ENCODE measurements at places on chromosomes 16 and 17. TPM values are rescaled to one million over a fixed set of nuclear protein-coding genes. Genes with fewer than 3 reads are reported as not detected.

DNA sequence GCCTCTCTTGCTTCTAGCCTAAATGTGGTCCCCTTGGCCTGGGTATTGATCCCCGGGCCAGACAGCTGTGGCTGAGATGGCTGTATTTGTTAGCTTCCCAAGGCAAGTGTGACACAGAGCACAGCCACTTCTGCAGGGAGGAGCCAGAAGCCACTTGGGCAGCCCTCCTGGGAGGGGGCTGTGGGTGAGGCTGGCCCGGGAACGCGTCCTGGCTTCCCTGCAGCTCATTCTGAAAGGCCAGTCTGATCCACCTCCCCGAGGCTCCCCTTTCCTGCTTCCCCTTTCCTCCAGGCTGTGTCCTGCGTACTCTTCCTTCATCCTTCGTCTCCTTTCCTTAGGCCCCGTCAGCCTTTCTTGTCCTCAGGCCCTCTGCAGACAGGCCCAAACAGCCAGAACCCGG, 8.0 kb downstream of the SERPINF2 start:
- H3K36me3 ChIP-seq: no peaks in the 10 kb centered on the region
- no peak for DNase-seq
- no peaks in the 10 kb centered on the region for H3K27me3 ChIP-seq
- no peak overlapping the region for H3K4me3 ChIP-seq
- peaks cover 39% of the 10 kb centered on the region for H3K4me1 ChIP-seq

GRCh38 chr17:9968008-9968407, 62.9 kb upstream of the RCVRN start:
- H3K4me1 ChIP-seq: peaks cover 32% of the 10 kb centered on the region
- H3K27ac ChIP-seq: no peak overlapping the region
- DNase-seq: peak; percentile 33
- H3K4me3 ChIP-seq: no peak overlapping the region
- peaks cover 23% of the 10 kb centered on the region for H3K36me3 ChIP-seq

- H3K27me3 ChIP-seq: no peaks in the 10 kb centered on the region
- H3K27ac ChIP-seq: no peak overlapping the region
- H3K4me1 ChIP-seq: peaks cover 76% of the 10 kb centered on the region
- no peak for DNase-seq
- no peaks in the 10 kb centered on the region for H3K36me3 ChIP-seq
These were observed 4.0 kb downstream of the SLC43A2 start for GRCh38 chr17:1624650-1625049.

- H3K27me3 ChIP-seq: no peaks in the 10 kb centered on the region
- no peaks in the 10 kb centered on the region for H3K4me1 ChIP-seq
- no peak overlapping the region for H3K27ac ChIP-seq
These were observed 12.6 kb upstream of the GFOD2 start for GRCh38 chr16:67731753-67732095.

DNA sequence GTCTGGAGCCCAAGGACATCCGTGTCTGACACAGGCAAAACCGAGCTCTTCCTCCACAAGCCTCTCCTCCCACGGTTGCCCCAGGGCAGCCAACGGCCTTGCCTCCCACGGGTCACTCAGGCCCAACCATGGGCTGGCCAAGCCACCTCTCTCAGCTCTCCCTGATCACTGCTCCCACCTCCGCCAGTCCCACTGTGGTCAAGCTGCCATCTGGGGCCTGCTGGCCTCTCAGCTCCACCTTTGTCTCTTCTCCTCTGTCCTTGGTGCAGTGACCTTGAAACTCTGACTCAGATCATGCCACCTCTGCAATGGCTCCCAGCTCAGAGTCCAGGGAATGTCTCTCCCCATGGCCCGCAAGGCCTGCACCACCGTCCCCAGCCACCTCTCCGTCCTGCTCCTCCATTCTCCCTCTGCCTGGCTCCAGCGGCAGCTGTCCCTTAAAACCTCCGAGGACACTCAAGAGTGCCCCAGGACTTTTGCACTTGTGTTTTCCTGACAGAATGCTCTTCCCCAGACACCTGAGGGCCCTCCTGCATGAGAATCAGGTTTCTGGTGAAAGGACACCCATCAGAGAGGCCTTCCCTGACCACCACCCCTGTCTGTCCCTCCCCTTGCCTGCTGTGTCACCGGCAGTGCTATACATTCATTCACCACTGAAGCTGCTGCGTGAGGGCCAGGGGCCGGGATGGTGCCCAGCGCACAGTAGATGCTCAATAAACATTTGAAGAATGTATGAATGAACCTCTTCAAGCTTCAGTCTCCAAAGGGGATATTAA, 19.3 kb downstream of the PEMT start:
- H3K4me3 ChIP-seq: no peak overlapping the region
- no peaks in the 10 kb centered on the region for H3K27me3 ChIP-seq
- H3K36me3 ChIP-seq: no peaks in the 10 kb centered on the region
- no peak for DNase-seq
- peaks cover 34% of the 10 kb centered on the region for H3K4me1 ChIP-seq

DNA sequence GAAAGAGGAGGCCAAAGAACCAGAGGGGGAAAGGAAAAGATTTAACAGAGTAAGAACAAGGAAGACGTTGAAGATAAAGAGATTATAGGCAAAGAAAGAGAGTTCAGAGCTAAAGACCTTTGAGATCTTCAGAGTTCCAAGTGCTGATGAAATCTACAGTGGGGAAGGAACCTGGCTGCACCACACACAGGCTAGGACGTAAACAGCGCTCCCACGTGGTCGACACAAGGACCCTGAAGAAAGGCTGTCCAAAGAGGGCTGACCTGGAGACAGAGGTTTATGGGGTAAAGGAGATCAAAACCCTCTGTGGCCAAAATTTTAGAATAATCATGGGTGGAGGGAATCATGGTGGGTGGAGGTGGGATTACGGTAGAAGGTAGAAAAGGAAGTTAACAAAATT, 121.6 kb downstream of the PMP22 start:
- no peak for DNase-seq
- H3K4me3 ChIP-seq: no peak overlapping the region
- H3K27me3 ChIP-seq: peaks cover 4% of the 10 kb centered on the region
- H3K27ac ChIP-seq: no peak overlapping the region
- H3K36me3 ChIP-seq: no peaks in the 10 kb centered on the region

DNA sequence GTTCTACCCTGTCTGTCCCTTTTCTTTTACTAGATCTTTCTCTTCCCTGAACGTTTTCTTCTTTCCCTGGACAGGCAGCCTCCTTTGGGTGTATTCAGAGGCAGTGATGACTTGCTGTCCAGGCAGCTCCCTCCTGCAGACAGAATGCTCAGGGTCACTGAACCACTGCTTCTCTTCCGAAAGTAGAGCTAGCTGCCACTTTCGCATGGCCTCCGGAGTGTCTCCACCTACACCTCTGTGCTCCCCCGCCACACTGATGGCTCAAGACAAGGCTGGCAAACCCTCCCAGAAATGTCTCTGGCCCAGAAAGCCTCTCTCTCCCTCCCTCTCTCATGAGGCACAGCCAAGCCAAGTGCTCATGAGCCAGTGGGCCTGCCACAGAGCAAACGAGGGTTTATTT, 207.8 kb downstream of the CDRT15L2 start:
- H3K4me3 ChIP-seq: no peak overlapping the region
- no peaks in the 10 kb centered on the region for H3K36me3 ChIP-seq
- DNase-seq: no peak
- no peaks in the 10 kb centered on the region for H3K27me3 ChIP-seq
- no peaks in the 10 kb centered on the region for H3K4me1 ChIP-seq

GRCh38 chr16:15807603-15808009, 49.2 kb downstream of the MYH11 start:
- peak; percentile 39 for DNase-seq
- H3K27me3 ChIP-seq: no peaks in the 10 kb centered on the region
- no peak overlapping the region for H3K4me3 ChIP-seq
- peaks cover 21% of the 10 kb centered on the region for H3K4me1 ChIP-seq
- H3K27ac ChIP-seq: no peak overlapping the region

DNA sequence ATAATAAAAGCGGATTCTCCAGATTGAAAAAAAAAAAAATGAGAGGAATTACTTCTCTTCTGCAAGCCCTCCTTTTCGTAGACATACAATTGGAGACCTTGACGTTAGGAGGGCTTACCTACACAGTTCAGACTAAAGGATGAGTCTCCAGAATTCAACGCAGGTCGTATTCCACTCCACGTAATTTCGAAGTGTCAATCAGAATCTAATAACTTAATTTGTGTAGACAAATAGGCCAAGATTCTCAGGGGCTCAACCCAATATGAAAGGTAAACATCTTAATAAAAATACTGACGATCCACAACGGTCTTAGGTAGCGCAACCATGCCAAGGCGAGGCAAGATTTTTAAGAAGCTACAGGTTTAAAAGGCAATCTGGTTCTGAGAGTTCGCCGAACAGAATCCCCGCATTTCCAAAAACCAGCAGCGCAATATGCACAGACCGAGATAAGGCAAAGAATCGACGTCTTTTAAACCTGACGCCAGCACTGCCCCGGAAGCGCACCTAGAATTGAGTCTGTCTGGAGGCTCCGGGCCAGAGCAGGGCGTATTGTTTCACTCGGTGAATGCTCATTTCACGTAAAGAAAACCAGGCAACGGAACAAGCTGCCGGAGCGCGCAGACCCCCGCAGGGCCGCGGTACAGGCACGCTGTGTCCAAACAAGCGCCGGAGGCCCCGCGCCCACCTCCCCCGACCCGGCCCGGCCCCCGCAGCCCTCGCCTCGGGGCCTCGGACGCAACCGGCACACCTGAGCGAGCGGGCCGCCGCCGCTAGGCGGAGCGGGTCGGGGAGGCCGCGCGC, 623 bp downstream of the MBTPS1 start:
- H3K4me1 ChIP-seq: peaks cover 26% of the 10 kb centered on the region

DNA sequence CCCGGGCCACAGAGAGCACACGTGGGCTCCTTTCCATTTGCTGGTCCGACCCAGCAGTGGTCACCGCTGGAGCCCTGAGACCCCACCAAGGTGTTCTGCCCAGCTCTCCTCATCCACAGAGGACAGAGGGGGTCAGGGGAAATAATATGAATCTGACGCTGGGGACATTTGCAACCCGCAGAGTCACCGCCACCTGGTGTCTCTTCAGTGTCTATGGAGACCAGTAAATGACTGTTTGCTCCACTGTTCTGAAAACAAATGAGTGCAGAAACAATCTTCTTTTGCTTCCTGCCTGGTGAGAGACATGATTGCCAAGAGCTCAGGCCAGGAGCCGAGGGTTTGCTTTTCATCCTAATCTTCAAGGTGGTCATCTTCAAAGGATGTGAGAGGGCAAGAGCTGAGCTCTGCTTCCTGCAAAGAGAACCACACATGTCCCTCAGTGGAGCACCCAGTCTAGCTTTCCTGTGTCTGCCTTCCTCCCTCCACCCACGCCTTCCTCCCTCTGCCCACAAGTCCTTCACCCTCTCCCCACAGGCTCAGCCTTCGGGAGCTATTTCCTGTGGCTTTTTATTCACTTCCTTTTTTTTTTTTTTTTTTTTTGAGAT, 14.7 kb upstream of the KLHDC4 start:
- H3K36me3 ChIP-seq: no peaks in the 10 kb centered on the region
- H3K4me1 ChIP-seq: peaks cover 30% of the 10 kb centered on the region
- H3K27ac ChIP-seq: no peak overlapping the region
- DNase-seq: no peak

DNA sequence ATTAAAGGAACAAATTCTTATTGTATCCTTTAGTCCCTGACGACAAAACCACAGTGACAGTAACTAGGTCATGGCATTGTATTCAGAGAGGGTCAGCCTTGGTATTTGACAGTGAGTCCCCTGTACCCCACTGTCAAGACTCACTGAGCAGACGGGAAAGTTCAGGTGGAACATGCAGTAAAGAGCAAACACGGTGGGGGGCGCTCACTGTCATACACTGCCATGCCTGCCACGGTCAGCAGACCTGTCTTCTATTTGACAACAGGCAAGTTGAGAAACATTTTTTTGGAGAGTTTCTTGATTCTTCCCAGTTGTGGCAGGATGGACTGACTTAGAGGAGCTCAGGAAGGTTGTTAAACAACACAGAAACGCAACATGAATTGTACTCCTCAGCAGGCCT, 681.6 kb downstream of the KCNJ18 start:
- no peak overlapping the region for H3K27ac ChIP-seq
- H3K4me1 ChIP-seq: no peaks in the 10 kb centered on the region
- no peak overlapping the region for H3K4me3 ChIP-seq
- H3K36me3 ChIP-seq: no peaks in the 10 kb centered on the region
- no peak for DNase-seq

- H3K4me3 ChIP-seq: no peak overlapping the region
- no peak overlapping the region for H3K27ac ChIP-seq
- peaks cover 42% of the 10 kb centered on the region for H3K4me1 ChIP-seq
- H3K36me3 ChIP-seq: no peaks in the 10 kb centered on the region
These were observed 72.0 kb downstream of the FTO start for GRCh38 chr16:53775821-53776431.

GRCh38 chr17:82355770-82356427, 3.1 kb upstream of the TEX19 start:
- H3K27ac ChIP-seq: no peak overlapping the region
- no peaks in the 10 kb centered on the region for H3K27me3 ChIP-seq
- H3K36me3 ChIP-seq: no peaks in the 10 kb centered on the region
- peaks cover 6% of the 10 kb centered on the region for H3K4me1 ChIP-seq
- H3K4me3 ChIP-seq: no peak overlapping the region
- DNase-seq: no peak

DNA sequence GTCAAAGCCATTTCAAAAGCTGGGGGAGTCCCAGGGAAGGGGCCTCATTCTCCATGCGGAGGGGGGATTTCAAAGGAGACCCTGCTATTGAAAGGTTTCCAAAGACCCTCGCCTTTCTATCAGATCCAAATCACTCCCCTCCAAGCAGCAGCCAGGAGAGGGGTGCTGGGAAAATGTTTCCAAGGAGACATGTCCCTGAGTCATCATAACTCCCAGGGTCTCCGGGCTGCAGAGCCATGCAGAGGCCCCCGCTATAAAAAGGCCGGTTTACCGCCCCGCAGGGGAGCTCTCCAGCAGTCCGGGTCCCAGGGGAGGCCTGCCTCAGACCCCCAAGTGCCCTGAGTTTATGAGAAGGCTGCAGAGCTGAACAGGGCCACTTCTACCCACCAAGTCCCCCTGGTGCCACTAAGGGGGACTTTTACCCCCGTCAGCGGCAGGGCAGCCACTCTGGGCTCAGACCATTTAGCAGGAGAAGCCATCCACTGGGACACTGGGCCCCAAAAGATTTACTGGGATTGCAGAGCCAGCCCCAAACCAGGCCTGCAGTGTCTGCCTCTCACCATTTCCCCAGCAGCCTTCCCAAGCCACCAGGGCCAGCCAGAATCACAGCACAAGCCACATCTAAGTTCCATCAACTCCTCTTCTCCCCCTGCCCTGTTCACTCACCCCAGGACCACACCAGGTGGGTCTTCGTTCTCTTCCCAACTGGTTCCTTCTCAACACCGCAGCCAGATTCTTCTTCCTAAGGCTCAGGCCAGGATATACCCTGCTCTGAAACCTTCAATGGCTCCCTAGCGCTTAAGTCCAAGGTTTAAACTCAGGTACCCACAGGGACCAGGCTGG, 234.4 kb downstream of the ZNF423 start:
- peaks cover 14% of the 10 kb centered on the region for H3K4me1 ChIP-seq
- DNase-seq: peak; percentile 49
- H3K36me3 ChIP-seq: no peaks in the 10 kb centered on the region

Gene MPV17L
- polyA plus RNA-seq: 0.98 TPM

Gene STH
- polyA plus RNA-seq: not detected

Gene HBM
- polyA plus RNA-seq: 0.20 TPM

All from spleen (tissue), 13 donors.